Spleen (tissue), 13 donors: ENCODE measurements at places on chromosomes 5 and 9.
A peak's percentile ranks its signal among the peaks of the same experiment; 100 is the strongest.

GRCh38 chr9:37327553-37327952 is 94.9 kb upstream of the GRHPR start:
- no peak overlapping the region for H3K4me3 ChIP-seq
- H3K27ac ChIP-seq: peak overlapping the region; percentile 12
- DNase-seq: no peak
- no peaks in the 10 kb centered on the region for H3K36me3 ChIP-seq

DNA sequence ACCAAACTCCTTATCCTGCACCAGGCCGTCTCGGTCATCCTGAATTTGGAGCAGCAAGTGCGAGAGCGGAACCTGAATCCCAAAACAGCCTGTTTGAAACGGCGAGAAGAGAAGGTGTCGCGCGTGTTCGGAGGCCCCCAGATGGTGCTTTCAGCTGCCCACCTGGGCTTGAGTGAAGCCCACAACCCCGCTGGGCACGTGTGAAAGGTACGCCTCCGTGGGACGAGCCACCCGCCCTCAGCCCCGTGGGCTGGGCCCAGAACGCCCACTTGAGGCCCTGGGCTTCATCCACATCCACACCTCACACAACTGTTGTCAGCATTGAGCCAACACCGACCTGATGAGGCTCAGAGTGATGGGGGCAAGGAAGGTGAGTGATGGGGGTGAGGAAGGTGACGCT is 72.8 kb downstream of the INSL6 start:
- no peak overlapping the region for H3K27ac ChIP-seq
- DNase-seq: peak; percentile 61
- no peaks in the 10 kb centered on the region for H3K4me1 ChIP-seq
- no peak overlapping the region for H3K4me3 ChIP-seq
- H3K27me3 ChIP-seq: no peaks in the 10 kb centered on the region

- no peaks in the 10 kb centered on the region for H3K36me3 ChIP-seq
- H3K27ac ChIP-seq: no peak overlapping the region
- H3K4me3 ChIP-seq: no peak overlapping the region
- H3K4me1 ChIP-seq: no peaks in the 10 kb centered on the region
- H3K27me3 ChIP-seq: peaks cover 36% of the 10 kb centered on the region
Measured at GRCh38 chr9:126117631-126118030, 209.0 kb upstream of the MVB12B start.

DNA sequence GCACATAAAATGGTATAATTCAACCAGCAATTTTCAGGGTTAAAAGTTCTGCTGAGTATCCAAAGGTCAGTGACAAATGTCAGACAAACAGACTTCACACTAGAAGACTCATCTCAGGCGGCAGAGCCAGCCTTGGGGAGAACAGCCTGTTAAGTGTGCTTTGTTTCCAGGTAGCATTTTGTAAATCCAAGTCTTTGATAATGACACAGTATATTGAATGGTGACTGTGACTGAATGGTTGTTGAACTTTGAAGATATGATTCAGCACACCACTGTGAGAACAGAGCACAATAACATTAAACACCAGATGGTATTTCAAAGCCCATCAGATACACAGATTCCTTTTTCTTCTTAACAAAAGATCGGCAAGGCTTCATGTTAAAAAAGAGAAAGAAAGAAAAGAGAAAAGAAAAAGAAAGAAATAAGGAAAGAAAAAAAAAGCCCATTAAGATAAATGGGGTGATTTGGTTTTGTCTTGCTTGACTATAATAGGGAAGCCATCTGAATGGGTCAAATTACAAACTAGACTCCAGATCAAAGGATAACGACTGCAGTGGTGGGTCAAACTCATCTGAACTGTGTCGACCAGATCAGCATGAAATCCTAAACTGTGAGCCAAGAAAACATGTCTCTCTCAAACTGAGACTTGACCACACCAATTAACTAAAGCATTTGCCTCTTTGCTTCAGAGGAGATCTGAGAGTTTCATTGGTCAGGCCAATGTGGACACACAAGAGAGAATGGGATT is 313.0 kb upstream of the ZNF608 start:
- H3K27ac ChIP-seq: no peak overlapping the region
- H3K4me1 ChIP-seq: no peaks in the 10 kb centered on the region
- no peak overlapping the region for H3K4me3 ChIP-seq
- H3K36me3 ChIP-seq: no peaks in the 10 kb centered on the region

DNA sequence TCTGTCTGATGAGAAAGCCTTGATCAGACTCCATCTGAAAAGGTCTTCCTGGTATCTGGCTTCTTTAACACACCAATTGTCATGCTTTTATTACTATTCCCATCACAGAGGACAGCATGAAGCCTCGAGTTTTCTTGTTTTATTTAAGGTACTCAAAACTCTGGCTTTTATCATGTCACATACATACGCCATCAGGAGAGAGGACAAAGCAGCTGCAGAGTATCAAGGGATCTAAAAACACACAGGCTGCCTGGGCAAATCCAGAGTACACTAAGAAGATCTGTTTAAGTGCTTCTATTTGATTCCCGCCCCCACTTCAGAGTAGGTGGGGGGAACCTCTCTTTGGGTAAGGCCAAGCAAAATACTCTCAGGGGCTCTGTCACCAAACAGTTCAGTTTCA is 277.2 kb downstream of the SPOCK1 start:
- no peaks in the 10 kb centered on the region for H3K4me1 ChIP-seq
- no peak for DNase-seq
- H3K36me3 ChIP-seq: no peaks in the 10 kb centered on the region
- H3K4me3 ChIP-seq: no peak overlapping the region
- no peak overlapping the region for H3K27ac ChIP-seq

- H3K4me1 ChIP-seq: peaks cover 7% of the 10 kb centered on the region
- H3K4me3 ChIP-seq: no peak overlapping the region
- H3K27me3 ChIP-seq: no peaks in the 10 kb centered on the region
- no peaks in the 10 kb centered on the region for H3K36me3 ChIP-seq
- H3K27ac ChIP-seq: no peak overlapping the region
Measured at GRCh38 chr9:90967145-90967538, 165.5 kb downstream of the SYK start.

GRCh38 chr5:167485061-167485774 is 806.2 kb upstream of the WWC1 start:
- H3K4me3 ChIP-seq: no peak overlapping the region
- no peak for DNase-seq
- H3K27me3 ChIP-seq: no peaks in the 10 kb centered on the region
- no peaks in the 10 kb centered on the region for H3K4me1 ChIP-seq

GRCh38 chr9:11618241-11618805 is 1005.5 kb upstream of the PTPRD start:
- H3K27me3 ChIP-seq: no peaks in the 10 kb centered on the region
- no peaks in the 10 kb centered on the region for H3K4me1 ChIP-seq
- no peaks in the 10 kb centered on the region for H3K36me3 ChIP-seq

- H3K27ac ChIP-seq: no peak overlapping the region
- no peak overlapping the region for H3K4me3 ChIP-seq
- no peaks in the 10 kb centered on the region for H3K4me1 ChIP-seq
- no peaks in the 10 kb centered on the region for H3K27me3 ChIP-seq
- H3K36me3 ChIP-seq: no peaks in the 10 kb centered on the region
- no peak for DNase-seq
Measured at GRCh38 chr5:128903550-128903949, 61.7 kb upstream of the SLC27A6 start.

DNA sequence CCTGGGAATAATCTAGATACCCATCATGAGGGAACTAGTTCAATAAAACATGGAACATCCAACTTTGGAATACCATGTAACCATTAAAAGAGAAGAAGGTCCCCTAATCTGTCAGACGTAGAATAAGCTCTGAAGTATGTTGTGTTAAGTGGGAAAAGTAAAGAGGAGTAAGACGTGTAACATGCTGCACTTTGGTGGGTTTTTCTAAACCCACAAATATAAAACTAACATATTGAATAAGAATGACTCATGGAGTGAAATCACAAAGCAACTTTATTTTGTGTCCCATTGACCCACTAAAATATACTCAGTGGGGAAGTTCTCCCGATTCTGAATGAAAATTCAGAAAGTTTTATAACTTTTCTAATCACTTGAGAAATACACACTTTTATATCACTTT is 67.9 kb upstream of the PIK3R1 start:
- H3K36me3 ChIP-seq: no peaks in the 10 kb centered on the region
- H3K4me3 ChIP-seq: no peak overlapping the region
- no peak overlapping the region for H3K27ac ChIP-seq

DNA sequence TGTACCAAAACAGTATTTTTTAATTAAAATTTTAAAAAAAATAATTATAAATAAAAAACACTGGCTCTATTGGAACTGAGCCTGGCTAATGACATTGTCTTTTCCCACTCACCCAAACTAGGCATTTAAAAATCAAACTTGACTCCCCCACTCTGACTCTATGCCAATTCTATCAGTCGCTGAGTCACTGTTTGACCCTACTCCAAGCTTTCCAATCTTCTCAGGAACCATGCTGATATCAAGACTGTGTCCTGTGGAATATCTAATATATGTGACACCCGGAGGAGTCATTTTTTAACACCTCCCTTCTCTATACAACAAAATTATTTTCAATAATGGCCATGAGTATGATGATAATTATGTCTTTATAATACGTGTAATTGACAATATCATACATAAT is 171.6 kb upstream of the RASEF start:
- no peak for DNase-seq
- H3K4me1 ChIP-seq: no peaks in the 10 kb centered on the region
- no peaks in the 10 kb centered on the region for H3K36me3 ChIP-seq
- no peaks in the 10 kb centered on the region for H3K27me3 ChIP-seq

DNA sequence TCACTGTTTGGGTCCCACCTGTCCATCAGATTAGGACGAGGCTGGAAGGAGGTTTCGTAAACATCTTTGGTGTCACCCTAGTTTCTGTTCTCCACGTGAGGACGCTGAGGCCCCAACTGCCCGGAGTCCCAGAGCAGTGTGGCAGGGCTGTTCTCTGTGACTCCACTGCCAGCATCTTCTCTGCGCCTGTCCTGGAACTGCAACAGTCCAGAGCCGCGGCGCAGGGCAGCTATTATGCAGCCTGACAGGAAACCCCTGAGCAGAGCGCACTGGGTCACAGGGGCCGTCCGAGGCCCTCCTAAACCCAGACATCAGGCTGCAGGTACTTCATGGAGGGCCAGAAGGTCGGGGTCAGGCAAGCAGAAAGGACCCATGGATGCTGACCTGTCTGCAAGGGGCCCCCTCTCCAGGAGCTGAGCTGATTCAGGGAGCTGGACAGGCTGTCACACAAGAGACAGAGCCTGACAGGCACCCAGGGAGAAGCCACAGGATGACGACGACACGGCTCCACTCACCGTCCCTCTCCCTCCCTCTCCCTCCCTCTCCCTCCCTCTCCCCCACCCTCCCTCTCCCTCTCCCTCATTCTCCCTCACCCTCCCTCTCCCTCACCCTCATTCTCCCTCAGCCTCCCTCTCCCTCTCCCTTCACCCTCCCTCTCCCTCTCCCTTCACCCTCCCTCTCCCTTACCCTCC is 31.7 kb downstream of the DBH start:
- H3K27ac ChIP-seq: no peak overlapping the region
- H3K36me3 ChIP-seq: no peaks in the 10 kb centered on the region
- no peaks in the 10 kb centered on the region for H3K4me1 ChIP-seq
- no peak for DNase-seq

- H3K27me3 ChIP-seq: no peaks in the 10 kb centered on the region
- H3K27ac ChIP-seq: no peak overlapping the region
- no peak overlapping the region for H3K4me3 ChIP-seq
- no peaks in the 10 kb centered on the region for H3K4me1 ChIP-seq
- no peak for DNase-seq
Measured at GRCh38 chr9:106321394-106322180, 541.4 kb upstream of the ZNF462 start.

DNA sequence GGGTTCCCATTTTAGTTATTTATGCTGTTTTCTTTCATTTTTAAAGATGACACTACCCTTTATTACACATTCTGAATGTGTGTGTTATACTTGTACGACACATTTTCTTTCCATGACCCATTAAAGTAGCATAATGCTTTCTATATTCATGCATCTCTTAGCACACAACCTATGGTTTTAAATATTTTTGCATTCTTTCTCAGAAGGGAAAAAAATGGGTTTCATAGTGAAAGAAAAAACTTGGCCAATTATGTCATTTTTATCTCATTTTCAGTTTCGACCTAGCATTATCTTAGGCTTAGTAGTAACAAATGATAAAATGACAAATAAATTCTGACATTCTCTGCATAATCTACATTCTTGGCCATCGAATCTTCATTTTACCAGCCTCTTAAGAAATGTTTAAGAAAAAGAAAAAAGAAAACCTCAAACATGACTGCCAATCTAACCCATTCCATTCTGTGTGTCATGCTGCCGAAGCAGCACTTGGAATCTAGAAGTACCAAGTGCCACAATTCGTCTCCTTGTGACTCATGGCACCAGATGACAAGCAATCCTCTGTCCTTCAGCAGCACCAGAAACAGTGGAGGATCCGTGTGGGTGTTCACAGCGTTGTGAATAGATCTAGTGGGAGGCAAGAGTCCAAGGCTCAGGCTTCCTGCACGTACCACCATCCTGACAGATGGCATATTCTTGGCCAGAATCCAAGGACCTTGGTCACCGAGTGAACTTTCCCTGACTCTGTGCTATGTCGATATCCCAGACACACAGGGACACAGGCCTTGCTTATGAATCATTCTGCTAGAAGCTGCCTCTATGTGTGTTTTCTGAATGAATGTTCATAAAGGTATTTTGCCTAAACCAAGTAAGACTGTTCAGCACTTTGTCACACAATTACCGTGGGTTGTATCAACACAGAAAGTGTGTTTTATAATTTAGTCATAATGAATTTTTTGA is 502.7 kb downstream of the NR2F1-AS1 start:
- no peaks in the 10 kb centered on the region for H3K36me3 ChIP-seq
- H3K4me1 ChIP-seq: peaks cover 5% of the 10 kb centered on the region
- H3K27me3 ChIP-seq: no peaks in the 10 kb centered on the region
- H3K4me3 ChIP-seq: no peak overlapping the region

DNA sequence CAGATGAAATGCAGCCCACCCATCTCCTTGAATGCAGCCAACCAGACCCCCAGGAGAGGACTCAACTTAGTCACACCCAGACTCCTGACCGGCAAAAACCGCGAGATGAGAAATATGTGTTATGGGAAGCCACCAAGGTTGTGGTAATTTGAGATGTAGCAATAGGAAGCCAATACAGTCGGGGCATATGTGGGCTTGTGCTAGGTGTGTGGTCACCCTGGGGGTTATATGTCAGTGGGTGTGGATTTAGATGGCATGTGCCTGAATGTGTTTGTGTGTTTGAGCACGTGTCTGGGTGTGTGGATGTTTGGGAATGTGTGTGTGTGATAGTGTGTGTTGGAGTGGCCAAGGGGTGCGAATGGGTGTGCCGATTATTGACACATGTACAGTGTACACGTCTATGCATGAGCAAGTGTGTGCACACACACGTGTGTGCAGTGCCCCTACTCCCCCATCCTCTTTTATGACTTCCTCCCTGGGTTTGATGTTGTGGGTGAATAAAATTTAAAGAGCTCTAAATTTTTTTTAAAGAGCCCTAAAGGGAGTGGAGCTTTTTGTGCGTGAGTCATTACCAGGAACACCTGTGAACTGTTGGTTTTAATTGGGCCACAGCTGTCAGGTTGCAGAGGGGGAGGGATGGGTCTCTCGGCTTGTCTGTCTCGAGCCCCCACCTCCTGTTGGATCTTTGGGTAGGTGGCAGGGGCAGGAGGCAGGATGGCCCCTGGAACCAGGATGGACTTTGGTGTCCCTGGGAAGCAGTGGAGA is 86.8 kb downstream of the LHX2 start:
- no peaks in the 10 kb centered on the region for H3K4me1 ChIP-seq
- DNase-seq: no peak
- H3K4me3 ChIP-seq: no peak overlapping the region
- H3K27me3 ChIP-seq: no peaks in the 10 kb centered on the region
- H3K36me3 ChIP-seq: no peaks in the 10 kb centered on the region

- H3K36me3 ChIP-seq: no peaks in the 10 kb centered on the region
- peak; percentile 86 for DNase-seq
- peak overlapping the region; percentile 49 for H3K27ac ChIP-seq
- H3K27me3 ChIP-seq: no peaks in the 10 kb centered on the region
- no peak overlapping the region for H3K4me3 ChIP-seq
- peaks cover 46% of the 10 kb centered on the region for H3K4me1 ChIP-seq
Measured at GRCh38 chr9:123322273-123323195, 33.5 kb upstream of the CRB2 start.
